ENCODE measurements at places on chromosomes 7 and 10. TPM values are rescaled to one million over a fixed set of nuclear protein-coding genes. Genes with fewer than 3 reads are reported as not detected.

Gene CCDC6
- total RNA-seq, result 27.8 TPM

Gene ZNF22
- total RNA-seq, result 6.3 TPM

Gene WAPL
- 15.9 TPM for total RNA-seq

Gene FANK1
- 2.8 TPM for total RNA-seq

Gene UNC5B
- total RNA-seq, result 1.8 TPM

Gene SNX10
- 4.5 TPM for total RNA-seq

Gene AOC1
- not detected for total RNA-seq

All from A549 treated with GW870086 at 1 μM for 4 hours (cell line).